ENCODE measurements at places on chromosomes 16 and 17.

- no peak for DNase-seq
These were observed 158.6 kb downstream of the AXIN2 start for GRCh38 chr17:65402513-65403496.

GRCh38 chr17:74280093-74280513 lies 6.1 kb downstream of the DNAI2 start:
- peak; percentile 82 for DNase-seq

GRCh38 chr16:86127366-86127765 lies 228.4 kb downstream of the IRF8 start:
- no peak for DNase-seq

GRCh38 chr16:22092143-22092933 lies at the start of gene VWA3A:
TSS of gene VWA3A (plus strand) at chr16:22092541. CDS start at chr16:22092638, 97 bp downstream.
- no peak for DNase-seq

- no peak for DNase-seq
These were observed 19.9 kb upstream of the PITPNM3 start for GRCh38 chr17:6576038-6576785.

- DNase-seq = no peak
These were observed 170.1 kb downstream of the CDK5R1 start for GRCh38 chr17:32656886-32657285.

DNA sequence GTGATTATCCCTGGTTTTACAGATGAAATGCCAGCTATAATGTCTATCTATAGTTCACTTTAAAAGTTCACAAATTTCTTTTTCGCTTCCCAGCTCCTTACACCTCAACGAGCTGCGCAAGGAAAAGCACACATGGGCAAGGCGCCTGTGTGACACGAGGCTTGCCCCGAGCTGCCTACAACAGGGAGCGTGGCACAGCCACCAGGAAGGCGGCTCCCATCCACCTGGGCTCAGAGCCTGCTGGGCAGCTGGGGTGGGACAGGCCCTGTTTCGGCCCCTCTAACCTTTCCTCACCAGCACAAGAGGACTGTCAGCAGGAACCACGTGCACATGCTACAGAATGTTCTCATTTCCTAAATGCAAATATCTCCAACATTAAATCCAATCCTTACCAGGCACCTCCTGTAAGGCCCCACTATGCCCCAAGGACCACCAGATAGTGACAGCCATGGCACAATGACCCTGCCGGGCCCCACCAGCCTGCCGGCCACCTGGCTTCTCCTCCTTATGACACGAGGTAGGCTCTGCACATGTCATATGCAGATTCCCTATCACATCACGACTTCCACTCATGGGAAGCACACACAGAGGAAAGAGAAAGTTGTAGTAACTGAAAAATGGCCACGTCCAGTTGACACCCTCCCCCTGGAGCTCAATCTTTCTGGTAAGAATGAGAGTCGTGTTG lies 92.1 kb downstream of the ZNF778 start:
- no peak for DNase-seq

GRCh38 chr17:68195667-68196393 lies 52.0 kb upstream of the AMZ2 start:
- no peak for DNase-seq
